ENCODE measurements at places on chromosomes 2 and 18.

GRCh38 chr18:54228364-54228763 is 3.9 kb upstream of the MBD2 start:
- DNase-seq: no peak

- no peak for DNase-seq
Observed at GRCh38 chr2:43230951-43231827, 4.8 kb upstream of the ZFP36L2 start.

- DNase-seq: no peak
Observed at GRCh38 chr2:71800851-71801250, 346.8 kb downstream of the CYP26B1 start.

GRCh38 chr2:186130748-186131641 is 355.1 kb upstream of the ZC3H15 start:
- no peak for DNase-seq

- no peak for DNase-seq
Observed at GRCh38 chr18:22547807-22548561, 130.3 kb upstream of the CTAGE1 start.

DNA sequence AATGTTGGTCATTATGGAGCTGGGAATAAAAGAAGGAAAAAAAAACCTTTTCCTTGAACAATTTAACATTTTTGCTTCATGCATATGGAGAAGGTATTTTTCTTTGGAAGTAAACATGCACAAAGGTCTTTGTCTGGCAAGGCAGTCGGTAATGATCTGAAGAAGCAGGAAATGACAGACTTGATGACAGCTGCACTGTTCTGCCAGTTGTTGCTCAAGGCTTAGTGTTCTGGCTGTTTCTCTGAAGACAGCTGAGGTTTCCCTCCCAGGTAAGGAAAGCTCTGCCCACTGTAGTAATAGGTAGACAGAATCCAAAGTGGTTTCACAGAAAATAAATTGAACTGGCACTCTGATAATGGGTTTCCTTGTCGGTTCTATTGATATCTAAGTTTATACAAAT is 308.4 kb upstream of the GCFC2 start:
- DNase-seq: no peak

DNA sequence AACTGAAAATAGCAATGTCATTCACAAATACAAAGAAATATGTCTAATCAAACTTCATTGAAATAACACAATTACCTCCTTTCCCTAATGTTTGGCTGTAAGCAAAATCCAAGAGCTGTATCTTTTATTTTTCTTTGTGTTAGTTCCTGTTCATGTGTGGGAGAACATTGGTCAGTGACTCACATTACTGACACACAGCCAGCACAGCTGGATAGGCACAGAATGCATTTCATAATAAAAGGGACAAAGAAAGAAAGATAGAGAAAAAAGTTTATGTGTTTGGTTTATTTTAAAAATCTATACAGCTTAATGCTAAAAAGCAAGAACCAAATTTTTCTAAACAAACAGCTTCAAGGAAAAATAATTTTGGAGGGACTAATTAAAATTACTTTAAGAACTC is 185.6 kb upstream of the COL3A1 start:
- peak; percentile 57 for DNase-seq

DNA sequence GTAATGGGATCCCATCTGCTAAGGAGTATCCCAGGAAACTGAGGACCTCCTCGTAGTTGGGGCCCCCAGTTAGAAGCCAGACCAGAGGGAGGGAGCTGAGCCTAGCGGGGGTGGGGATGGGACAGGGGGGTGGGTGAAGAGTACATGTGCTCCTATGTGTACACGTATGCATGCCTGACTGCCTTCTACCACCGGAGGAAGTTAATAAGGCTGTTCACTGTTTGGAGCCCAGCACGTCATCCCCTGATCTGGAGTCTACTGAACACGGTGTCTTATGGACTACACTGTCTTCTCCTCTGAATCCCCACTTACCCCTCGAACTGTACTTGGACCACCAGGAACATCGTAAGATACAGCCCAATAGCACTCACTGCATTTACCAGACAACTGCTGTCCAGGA is 68.5 kb downstream of the SFXN5 start:
- no peak for DNase-seq

- no peak for DNase-seq
Observed at GRCh38 chr2:18487106-18487913, 73.1 kb downstream of the RDH14 start.

- DNase-seq: no peak
Observed at GRCh38 chr2:79835911-79836310, 323.1 kb downstream of the CTNNA2 start.

Measured in HCT116 (cell line).